ENCODE measurements at places on chromosomes 3 and 15.

GRCh38 chr3:134656211-134656800 is 5.5 kb upstream of the KY start:
- DNase-seq, result no peak

- no peak for DNase-seq
Measured at GRCh38 chr3:126160243-126161210, 19.9 kb downstream of the ALDH1L1 start.

DNA sequence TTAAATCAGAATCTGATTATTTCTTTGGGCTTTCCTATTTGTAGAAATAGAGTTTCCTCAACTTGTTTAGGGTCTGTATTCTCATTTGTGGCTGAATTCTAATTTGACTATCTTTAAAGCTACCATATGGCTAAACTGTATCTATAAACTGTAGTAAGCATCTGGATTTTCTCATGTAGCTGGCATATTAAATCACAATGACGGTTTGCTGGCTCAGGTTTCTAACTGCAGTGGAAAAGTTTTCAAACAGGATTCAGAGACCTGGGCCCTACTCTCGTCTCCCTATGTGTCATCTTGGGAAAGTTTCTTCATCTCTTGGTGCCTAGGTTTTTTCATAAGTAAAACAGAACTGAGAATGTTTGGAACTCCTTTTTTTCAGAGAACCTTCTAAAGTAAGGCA is 68.3 kb downstream of the GALK2 start:
- no peak for DNase-seq

GRCh38 chr3:193688834-193689714 is 96.1 kb downstream of the OPA1 start:
- no peak for DNase-seq

DNA sequence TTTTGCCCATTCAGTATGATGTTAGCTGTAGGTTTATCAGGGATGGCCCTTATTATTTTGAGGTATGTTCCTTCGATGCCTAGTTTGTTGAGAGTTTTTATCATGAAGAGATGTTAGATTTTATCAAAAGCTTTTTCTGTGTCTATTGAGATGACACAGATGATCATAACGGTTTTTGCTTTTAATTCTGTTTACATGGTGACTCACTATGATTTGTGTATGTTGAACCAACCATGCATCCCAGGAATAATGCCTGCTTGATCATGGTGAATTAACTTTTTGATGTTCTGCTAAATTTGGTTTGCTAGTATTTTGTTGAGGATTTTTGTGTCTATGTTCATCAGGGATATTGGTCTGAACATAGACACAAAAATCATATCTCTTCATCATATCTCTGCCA is 8.3 kb downstream of the GPR156 start:
- no peak for DNase-seq

GRCh38 chr3:197337656-197338055 is 39.2 kb upstream of the DLG1 start:
- DNase-seq, result no peak
